ENCODE measurements at places on chromosomes 2 and 18.
A peak's percentile ranks its signal among the peaks of the same experiment; 100 is the strongest.

DNA sequence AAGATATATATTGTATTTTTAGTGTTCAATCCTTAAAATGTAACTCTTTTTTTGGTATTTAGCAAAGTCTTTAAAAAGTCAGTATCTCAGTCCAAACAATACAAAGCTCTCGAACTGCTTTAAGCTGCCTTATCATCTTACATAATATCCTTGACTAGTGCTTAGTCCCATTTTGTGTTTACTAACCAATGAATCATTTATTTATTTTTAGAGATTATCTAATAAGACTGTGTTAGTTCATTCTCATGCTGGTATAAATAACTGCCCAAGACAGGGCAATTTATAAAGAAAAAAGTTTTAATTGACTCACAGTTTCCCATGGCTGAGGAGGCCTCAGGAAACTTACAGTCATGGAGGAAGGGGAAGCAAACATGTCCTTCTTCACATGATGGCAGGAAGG is 248.3 kb upstream of the KYNU start:
- DNase-seq = no peak

DNA sequence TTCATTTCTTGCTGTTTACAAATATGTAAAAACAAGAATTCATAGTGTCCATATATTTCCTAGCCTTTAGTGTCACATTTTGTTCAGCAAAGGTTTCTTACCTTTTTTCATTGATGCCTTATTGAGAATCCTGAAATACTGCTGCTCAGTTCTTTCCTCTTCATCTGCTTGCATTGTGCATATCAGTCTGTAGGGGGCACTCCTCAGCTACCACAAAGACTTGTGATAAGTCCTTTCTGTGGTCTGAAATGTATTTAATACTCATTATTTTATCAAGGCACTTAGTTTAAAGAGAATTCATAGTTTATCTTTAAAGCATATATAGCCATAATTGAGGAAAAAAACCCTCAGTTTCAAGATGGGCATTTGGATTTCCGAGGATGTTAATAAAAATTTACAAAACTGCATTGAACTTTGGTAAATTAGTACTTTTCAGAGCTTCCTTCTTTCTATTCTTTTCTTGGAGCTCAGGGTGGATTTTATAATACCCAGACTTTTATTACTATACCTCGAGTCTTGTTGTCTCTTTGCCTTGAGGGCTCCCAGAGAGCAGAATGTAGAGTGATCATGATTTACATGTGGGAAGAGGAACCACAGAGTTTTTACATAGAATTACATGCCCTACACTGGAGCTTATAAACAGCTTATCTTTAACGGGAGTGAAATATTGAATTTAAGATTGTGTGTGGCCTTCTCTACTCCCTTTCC is 570.1 kb downstream of the PLCL1 start:
- DNase-seq = peak; percentile 45

DNA sequence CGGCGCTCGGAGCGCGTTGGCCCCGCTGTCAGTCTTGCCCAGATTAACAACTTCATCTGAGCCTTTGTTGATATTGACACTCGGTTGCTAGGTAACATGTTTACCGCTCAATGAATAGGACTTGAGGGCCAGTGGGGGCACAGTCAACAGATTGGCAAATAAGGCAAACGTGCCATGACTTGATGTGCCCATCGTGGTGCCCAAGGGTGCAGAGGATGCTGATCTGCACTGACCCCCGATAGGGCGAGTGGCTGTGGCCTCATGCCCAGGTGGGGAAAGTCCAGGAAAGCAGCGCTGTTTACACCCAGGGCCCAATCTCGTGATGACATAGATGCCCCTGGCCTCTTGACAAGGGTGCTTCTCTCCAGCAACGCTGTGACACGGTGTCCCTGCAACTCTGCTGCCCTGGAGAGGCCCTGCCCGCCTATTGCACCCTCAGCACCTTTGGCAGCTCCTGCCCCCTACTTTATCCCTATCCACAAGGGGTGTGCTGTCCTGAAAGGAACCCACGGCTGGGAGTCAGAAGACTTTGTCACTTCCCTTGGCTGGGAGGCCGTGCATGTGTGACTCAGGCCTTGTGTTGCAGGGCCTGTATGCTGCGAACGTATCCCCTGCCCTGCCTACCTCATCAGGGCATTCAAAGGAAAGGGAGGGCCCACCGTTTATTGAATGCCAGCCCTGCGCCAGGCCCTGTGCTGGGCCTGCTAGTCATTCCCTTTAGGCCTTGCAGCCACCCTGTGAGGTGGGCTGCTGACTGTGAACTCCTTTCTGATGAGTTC is 158.0 kb downstream of the INHBB start:
- DNase-seq = no peak

GRCh38 chr2:71358931-71359671 is 27.5 kb downstream of the ZNF638 start:
- DNase-seq = no peak

DNA sequence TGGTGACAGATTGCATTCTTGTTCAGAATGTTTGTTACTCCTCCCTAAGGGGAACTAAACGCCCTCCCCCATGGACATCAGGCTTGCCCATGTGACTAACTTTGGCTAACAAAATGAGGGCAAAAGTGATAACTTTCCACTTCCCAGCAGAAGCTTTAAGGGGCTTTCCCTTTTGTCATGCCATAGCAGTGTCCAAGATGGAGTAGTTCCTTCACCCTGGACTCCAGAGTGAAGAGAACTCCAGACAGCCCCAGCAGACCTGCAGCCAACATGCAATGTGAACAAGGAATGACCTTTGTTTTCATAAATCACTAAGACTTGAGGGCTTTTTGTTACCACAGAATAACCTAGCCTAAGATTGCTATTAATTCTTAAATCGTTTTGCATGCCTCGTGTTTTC is 163.5 kb downstream of the ZEB2 start:
- DNase-seq = peak; percentile 26

- DNase-seq = no peak
These were observed 134.7 kb downstream of the UBR3 start for GRCh38 chr2:169961911-169962310.

DNA sequence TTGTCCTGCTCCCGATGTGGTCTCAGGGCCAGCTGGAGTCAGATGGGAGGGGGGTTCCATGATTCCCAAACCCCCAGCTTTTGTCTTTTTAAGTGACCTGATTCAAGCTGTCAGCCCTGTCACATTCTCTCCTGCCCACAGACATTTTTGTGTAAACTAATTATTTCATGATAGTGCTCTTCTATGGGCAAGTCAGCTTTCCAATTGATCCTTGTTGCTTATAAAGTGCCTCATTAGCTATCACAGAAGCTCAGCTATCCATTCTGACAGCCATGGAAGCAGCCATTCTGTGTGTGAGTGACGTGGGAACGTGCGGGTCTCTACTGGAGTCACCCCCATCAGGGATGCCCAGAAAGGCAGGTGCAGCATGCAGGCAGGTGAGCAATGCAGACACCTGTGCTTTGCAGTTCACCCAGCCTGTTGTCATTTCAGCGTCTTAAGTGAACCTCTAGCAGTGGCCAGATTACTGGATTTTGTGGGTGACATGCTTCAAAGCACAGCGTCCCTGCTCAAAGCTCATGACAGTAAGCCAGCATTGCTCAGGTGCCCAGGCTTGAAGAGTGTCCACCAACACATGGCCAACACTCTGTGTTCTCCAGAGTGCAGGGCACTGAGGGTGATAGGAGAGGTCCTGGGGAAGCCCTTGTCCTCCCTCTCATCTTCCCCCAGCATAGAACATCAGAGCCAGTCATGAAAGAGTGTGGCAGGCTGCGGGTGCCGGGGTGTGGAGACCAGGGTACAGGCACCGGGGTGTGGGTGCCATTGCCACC is 162.1 kb upstream of the SH3BP4 start:
- DNase-seq = no peak

GRCh38 chr2:119721462-119721861 is 38.3 kb upstream of the PTPN4 start:
- DNase-seq = no peak

GRCh38 chr2:111975053-111975552 is 76.7 kb downstream of the MERTK start:
- no peak for DNase-seq

- no peak for DNase-seq
These were observed 86.8 kb downstream of the CERKL start for GRCh38 chr2:181570059-181570458.

DNA sequence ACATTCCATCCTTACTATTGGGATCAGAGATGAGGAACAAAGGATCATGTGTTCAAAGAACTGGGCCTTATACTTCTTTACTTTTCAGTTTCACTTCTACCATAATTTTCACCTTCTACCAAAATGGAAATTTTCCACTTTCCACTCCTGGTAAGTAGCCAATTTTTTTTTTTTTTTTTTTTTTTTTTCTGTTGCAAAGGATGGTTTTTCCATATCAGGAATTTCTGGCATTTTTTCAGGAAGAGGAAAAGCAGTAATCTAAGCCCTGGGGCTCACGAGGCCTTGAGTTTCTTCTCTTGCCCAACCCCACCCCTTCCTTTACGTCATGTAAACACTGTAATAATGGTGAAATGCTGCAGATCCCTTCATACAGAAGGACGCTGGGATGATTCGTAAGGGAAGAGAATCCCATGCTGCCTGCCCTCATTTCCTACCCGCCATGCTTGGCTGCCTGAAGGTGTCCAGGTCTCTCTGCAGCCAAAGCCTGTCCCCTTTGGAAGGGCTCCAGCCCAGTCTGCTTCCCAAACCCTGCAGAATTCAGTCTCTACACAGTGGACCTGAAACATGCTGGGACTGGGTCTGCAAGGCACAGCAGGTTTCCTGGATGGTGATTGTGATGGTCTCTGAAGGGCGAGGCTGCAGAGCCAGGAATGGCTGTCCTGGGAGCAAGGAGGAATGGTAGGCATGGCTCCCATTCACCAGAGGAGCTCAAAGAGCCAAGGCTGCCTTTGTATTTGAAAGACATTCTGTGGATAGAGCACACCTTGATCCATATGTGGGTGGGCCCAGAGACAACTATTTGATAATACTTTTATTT is 57.0 kb downstream of the EFR3B start:
- no peak for DNase-seq

- DNase-seq = no peak
These were observed 65.3 kb downstream of the HAUS1 start for GRCh38 chr18:46169464-46169941.

GRCh38 chr18:54233228-54233625 is 8.8 kb upstream of the MBD2 start:
- DNase-seq = no peak

- no peak for DNase-seq
These were observed 437.0 kb downstream of the PTPRM start for GRCh38 chr18:8003878-8004675.

DNA sequence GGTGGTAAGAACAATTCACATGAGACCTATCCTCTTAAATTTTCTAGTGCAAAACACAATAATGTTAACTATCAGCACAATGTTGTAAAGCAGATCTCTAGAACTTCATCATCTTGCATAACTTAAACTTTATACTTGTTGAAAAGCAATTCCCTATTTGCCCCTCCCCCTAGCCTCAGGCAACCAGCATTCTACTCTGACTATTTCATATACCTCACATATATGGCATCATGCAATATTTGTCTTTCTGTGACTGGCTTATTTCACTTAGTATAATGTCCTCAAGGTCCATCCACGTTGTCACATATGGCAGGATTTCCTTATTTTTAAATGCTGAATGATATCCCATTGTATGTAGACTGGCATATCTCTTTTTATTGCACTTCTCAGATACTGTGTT is 86.5 kb downstream of the STRADB start:
- no peak for DNase-seq

GRCh38 chr2:221482666-221483455 is 89.2 kb downstream of the EPHA4 start:
- DNase-seq = no peak

DNA sequence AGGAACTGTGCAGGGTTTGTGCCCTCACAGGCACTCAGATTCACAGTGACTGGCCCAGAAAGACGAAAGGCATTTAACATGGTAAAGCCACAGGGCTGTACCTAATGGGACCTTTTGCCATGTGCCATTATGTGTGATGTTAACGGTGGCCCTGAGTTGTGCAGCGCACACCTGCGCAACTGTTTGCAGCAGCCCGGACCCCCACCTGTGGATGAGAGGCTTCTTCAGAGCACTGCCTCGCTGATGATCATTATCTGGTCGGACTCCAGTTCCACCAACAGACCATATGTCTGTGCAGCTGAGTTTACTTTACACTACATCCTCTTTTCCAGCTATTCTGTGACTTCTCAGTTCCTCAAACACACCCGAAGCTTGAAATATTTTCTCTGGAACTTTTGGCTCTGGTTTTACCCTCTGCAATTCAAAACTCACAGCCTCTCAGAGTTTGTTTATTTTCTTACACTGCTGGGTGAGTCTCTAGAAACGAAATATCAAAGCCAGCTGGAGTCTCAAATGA is 35.6 kb upstream of the UBE2F start:
- no peak for DNase-seq

- no peak for DNase-seq
These were observed 160.0 kb downstream of the PTGR3 start for GRCh38 chr18:75048776-75049454.

DNA sequence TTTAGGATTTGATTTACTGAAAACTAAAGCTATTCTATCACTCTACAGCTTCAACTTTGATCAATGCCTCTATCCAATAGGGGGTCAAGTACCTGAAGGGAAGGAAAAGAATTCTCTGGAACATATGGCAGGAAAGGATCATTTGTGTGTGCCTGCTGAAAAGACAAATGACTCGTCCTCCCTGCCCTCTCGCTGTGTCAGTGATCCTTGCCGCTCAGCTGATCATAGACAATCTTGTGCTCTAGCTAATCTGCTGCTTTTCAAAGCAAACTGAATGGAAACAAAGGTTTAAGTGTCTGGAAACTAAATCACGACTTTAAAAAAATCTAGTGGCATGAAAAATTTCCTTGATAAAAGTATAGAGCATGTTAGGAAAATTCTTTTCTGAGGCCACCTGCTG is 75.6 kb upstream of the CPO start:
- no peak for DNase-seq

- no peak for DNase-seq
These were observed 46.0 kb downstream of the ZBTB7C start for GRCh38 chr18:48363175-48363574.

GRCh38 chr2:144582651-144583380 is 62.9 kb upstream of the ZEB2 start:
- DNase-seq = no peak

- no peak for DNase-seq
These were observed 176.3 kb upstream of the NABP1 start for GRCh38 chr2:191501561-191502168.

GRCh38 chr2:61995515-61995914 is 90.0 kb downstream of the COMMD1 start:
- DNase-seq = no peak

DNA sequence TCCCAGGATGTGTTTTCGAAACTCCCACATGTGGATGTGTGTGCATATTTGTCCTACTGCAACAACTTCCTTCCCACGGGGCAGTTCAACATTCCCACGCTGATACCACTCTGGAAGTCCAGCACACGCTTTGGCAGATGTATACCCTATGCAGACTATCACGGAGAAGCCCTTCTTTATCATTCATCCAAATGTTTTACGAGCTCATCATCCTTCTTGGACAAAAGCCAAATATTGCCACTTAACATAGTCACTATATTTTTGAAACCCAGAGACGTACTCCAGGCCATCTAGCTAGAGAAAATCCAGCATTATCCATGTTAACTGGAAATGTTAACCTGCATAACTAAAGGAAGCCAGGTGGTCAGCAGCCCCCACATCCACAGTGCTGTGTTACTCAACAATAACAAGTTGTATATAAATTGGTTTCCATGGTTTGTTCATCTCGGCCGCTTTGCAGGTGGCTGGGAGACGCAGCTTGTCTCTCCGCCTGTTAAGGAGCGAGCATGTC is 131.5 kb downstream of the ZNF532 start:
- no peak for DNase-seq
